ENCODE measurements at places on chromosomes 16 and 17.

- DNase-seq: no peak
Observed at GRCh38 chr17:75048249-75048878, 1.3 kb downstream of the KCTD2 start.

DNA sequence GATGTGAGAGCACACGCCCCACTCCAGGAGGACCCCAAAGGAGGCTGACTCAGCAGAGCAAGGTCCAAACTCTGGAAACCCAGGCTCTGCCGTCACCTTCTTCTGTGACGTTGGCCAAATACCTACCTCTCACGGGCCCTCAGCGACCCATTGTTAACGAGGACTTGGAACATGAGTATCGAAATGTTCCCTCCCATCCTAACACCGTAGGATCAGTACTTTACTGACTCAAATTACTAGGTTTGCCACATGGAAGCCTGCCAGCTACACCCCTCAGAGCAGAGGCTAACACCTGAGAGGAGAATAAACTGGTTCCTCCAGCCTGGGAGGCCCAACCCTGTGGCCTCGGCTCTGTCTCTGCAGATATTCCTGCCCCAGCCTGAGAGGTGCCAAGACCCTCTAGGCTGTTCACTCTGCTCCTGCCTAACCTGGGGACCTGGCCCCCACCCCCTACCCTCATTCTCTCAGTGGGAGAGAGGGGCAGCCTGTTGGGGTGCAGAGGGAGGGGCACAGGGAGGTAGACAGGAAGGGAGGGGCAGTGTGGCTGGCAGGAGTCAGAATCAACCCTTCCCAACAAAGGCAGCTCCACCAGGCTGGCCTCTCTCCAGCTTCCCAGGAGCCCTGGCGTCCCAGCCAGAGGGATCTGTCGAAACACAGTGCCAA lies 4.4 kb downstream of the PITPNM3 start:
- no peak for DNase-seq

GRCh38 chr17:49487183-49487582 lies 7.9 kb upstream of the NGFR start:
- DNase-seq: no peak

- peak; percentile 29 for DNase-seq
Observed at GRCh38 chr17:72556944-72557826, 436.4 kb downstream of the SOX9 start.

- no peak for DNase-seq
Observed at GRCh38 chr16:59665618-59666220, 931.6 kb upstream of the GOT2 start.

DNA sequence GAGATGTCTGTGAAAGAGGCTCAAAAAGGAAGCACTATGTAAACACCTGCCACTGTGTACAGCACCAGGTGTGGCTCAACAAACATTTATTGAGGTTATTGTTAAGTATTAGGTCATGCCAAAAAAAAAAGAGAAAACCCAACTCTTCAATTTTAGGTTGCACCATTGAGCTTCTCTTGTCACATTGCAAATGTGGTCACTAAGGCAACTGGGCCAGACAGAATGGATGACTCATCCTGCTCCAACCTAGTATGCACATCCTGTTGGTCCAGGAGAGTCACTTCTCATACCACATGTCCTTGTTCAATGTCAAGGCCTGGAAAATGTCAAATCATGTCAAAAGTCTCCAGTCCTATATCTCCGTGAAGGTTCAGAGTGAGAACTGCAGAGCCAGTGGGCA lies 25.0 kb downstream of the HOXB1 start:
- DNase-seq: peak; percentile 21

- DNase-seq: no peak
Observed at GRCh38 chr17:76368545-76368944, 14.8 kb upstream of the PRPSAP1 start.

GRCh38 chr17:17506181-17506741 lies 10.1 kb upstream of the RASD1 start:
- no peak for DNase-seq

DNA sequence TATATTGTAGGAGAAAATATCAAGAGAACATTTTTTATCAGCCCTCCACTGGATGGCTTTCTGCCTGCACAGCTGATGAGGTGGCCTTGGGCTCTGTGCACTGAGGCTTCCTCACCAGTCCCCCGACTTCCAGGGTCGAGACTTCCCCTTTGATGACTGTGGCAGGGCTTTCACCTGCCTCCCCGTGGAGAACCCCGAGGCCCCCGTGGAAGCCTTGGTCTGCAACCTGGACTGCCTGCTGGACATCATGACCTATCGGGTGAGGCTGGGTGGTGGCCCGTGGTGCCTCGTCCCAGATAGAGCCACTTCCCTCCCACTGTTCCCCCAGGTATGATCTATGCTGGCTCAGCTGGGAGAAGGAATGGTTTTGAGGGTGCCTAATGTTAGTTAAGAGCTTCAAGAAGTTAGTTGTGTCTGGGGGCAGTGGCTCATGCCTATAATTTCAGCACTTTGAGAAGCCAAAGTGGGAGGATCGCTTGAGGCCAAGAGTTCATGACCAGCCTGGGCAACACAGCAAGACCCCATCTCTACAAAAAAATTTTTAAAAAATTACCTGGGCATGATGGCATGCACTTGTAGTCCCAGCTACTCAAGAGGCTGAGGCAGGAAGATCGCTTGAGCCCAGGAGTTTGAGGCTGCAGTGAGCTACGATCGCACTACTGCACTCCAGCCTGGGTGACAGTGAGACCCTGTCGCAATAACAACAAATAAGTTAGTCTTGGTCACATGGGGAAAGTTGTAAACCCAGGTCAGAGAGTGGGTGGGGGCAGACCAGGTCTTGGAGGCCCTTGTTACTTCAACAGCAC lies 11.8 kb downstream of the FCSK start:
- no peak for DNase-seq

DNA sequence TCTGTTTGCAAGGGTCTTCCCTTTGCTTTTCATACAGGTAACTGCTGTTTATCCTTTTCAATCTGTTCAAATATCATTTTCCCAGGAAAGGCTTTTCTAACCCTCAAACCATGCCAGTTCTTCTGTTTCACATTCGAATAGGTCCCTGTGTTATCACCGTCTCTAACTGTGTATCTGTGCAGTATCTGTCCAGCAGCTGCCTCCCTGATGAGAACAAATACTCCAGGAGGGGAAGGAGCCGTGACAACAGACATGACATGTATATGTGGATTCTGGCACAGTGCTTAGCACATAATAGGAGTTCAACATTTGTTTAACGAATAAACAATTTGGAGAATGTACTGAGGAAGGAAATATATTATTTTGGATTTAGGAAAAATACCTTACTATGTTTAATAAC lies 95.7 kb downstream of the STX8 start:
- DNase-seq: no peak

- no peak for DNase-seq
Observed at GRCh38 chr17:42521036-42521435, 15.0 kb upstream of the NAGLU start.

- no peak for DNase-seq
Observed at GRCh38 chr17:16461606-16461866, 30.5 kb downstream of the LRRC75A start.

- DNase-seq: no peak
Observed at GRCh38 chr16:55562936-55563335, 3.5 kb upstream of the CAPNS2 start.

DNA sequence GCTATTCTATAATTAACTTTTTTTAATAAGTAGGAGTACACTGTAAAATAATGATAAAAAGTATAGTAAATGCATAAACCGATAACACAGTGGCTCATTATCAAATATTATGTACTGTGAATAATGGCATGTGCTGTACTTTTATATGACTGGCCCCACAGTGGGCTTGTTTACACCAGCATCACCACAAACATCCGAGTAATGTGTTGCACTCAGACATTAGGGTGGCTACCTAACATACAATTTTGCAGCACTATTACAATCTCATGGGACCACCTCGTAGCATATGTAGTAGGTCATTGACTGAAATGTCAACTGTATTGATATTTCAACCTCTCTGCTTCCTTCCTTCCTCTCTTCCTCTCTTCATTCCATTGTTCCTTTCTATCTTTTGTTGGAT lies 51.7 kb downstream of the TBX4 start:
- no peak for DNase-seq

DNA sequence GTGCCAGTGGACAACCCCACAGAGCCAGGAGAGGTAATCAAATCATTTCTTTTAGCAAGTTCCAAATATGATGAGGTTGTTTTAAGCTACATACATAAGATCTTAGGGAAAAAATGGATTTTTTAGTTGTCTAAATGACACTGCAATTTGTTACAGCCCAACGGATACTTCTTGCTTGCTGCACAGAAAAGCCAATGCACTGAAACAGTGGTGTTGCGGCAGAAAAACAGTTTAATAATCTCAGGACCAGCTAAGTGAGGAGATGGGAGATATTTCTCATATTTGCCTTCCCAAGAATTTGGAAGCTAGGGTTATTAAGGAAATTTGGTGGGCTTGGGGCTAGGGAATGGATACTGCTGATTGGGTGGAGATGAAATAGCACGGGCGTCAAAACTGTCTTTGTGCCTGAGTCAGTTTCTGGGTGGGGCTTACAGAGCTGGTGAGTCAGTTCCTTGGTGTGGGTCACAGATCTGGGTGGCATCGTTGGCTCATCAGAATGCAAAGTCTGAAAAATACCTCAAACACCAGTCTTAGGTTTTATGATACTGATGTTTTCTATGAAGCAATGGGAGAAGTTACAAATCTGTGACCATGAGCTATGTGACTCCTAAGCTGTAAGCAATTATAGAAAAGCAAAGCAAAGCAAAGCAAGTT lies 255.4 kb downstream of the IRX3 start:
- no peak for DNase-seq

DNA sequence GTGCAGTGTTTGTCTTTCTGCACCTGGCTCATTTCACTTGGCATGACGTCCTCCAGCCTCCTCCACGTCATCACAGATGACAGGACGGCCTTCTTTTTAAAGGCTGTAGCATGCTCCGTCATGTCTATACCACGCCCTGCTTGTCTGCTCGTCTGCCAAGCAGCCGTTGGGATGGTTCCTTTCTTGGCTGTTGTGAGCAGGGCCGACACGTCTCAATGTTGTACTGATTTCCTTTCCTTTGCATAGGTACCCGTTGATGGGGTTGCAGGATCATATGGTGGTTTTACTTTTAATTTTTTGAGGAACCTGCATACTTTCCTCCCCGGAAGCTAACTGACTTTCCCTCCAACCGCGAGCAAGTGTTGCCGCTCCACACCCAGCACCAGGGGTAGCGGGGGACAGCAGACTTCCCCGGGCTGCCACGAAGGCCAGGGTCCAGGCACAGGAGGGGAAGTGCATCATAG lies 212.2 kb upstream of the ZNF469 start:
- no peak for DNase-seq

DNA sequence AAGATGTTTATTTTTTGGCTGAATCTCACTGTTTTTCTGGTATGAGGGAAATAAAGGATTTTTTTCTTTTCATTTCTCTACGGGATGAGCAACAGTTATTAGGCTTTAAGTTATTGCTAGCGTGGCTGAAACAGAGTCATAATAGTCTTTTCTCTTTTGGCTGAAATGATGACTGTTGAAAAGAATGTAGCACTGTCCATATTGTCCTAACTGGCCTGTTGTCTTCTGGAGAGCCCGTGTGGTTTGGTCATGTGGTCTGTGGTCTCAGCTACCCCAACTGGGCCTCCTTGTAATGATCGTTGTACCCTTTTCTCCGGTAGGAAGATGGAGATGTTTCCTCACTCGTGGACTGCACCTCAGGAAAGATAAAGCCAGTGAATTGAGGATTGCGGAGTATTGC lies 36.6 kb downstream of the EPN2 start:
- DNase-seq: no peak

DNA sequence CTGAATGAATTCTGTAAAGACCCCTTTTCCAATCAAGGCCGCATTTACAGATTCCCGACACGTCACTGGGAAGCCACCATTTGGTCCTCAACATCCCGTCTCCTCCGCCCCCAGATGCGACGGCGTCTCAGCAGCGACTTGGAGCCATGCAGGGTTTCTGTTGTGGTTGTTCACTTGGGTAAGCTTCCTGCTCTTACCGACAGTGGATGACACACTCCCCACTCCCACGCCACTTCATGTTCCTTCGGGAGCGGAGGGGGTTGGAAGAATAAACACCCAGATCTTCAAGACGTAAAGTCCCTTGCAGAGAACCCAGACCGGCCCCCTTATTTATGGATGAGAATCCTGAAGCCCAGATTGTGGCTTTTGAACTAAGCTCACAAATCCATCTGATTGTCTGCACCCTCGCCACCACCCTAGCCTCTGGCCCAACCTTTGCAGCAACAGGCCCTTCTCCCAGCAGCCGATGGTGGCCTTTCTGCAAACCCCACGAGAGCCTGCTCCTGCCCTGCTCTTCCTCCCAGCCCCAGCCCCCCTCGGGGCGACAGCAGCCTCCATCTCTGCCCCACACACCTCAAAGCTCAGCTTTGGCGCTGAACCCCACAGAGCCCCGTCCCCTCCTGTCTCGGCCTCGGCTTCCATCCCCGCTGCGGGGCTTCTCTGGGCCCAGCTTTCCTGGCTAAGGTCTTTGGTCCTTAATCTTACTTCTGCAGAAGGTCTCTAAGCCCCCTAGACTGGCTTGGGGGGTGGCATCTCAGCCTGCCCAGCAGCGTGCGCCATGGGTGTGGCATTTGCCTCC lies 19.0 kb upstream of the OSGIN1 start:
- no peak for DNase-seq

DNA sequence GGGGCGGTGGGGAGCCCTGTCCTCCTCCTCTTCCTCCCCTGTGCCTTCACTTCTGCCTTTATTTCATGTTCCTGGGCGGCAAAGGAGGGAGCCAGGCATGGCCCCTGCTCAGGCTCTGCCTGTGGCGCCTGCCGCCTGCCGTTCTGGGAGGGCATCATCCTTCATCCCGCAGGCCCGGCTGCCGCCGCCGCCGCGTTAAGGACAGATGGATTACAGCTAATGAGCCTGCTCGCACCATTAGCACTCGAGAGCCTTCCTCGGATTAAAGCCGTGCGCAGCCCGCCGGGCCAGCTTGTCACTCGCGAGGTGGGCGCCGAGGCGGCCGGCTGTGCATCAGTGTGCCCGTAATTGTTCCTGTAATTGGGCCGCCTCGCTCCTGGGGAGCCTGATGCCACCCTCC lies 127.7 kb upstream of the GSE1 start:
- no peak for DNase-seq

DNA sequence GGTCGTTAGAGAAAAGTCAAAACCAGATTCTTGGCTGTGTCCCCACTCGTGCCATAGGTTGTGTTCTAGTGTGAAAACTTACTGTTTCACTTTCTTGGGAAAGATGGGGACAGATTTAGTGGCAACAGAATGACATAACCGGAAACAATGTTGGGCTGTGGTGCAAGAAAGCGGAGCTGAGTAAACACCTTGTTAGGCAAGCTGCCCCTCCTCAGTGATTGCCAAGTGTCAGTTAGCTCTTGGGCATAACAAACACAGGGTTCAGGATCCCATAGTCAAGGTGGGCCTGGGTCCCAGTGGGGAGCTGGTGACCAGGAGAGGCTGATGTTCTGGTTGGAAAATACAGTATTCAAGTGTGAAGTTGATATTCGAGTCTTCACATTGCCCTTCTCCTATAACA lies 15.4 kb downstream of the UBN1 start:
- no peak for DNase-seq

- DNase-seq: no peak
Observed at GRCh38 chr16:12655537-12655936, 148.2 kb downstream of the CPPED1 start.

GRCh38 chr17:6487251-6488007 lies 43.2 kb downstream of the PIMREG start:
- DNase-seq: no peak

Data from stimulated activated CD4-positive, alpha-beta T cell treated with anti-CD3 and anti-CD28 coated beads, Interleukin-1b, Interleukin-23, amount 100 ng/mL, for 1 hour (primary cell).